ENCODE measurements at places on chromosomes 13 and 19. TPM values are rescaled to one million over a fixed set of nuclear protein-coding genes. Genes with fewer than 3 reads are reported as not detected.
A peak's percentile ranks its signal among the peaks of the same experiment; 100 is the strongest.

The ZNF583 gene
- 1.6 TPM for total RNA-seq

DNA sequence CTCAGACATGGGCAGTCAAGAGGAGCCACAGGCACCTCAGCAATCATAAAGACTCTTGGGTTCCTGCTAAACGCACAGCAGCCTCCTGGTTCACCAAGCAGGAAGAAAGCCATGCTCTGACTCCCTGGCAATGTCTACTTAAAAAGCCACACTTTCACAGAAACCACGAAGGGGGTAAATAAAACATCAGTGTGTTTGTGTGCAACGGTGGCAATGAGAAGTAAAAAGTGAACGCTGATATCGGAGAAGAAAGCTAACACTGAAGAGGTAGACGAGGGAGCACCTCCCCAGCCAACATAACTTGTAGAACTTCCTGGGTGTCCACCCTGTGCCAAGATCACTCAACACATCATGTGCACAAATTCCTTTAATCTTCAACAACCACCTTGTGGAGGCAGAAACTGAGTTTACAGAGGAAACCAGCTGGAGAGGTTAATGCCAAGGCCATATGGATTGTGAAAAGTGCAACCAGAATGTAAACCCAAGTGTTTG, 30.2 kb downstream of the HSPH1 start:
- no peak overlapping the region for H3K27ac ChIP-seq
- H3K36me3 ChIP-seq: peaks cover 35% of the 10 kb centered on the region
- peaks cover 42% of the 10 kb centered on the region for H3K4me1 ChIP-seq
- H3K4me3 ChIP-seq: no peak overlapping the region

DNA sequence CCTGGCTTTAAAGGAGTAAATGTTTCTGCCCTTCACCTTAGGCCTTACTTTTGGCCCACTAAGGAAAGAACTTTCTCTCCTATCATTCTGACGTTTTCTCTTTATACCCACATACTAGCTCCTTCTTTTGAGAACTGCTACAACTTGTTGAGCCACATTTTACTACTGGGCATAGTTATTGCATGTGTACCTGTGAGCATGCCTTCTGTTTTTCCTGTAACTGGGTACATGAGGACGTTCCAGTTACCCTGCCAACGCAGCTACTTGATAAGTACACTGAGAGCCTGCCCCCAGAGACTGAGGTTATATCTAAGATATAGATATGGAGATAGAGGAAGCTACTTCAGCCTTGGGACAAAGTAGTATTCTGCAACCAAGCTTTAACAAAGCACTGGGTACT, 3.5 kb downstream of the CCDC169 start:
- H3K4me1 ChIP-seq: peaks cover 8% of the 10 kb centered on the region
- peaks cover 33% of the 10 kb centered on the region for H3K27me3 ChIP-seq
- H3K36me3 ChIP-seq: no peaks in the 10 kb centered on the region
- no peak for DNase-seq

The OR4F17 gene
- total RNA-seq: not detected

The NECTIN2 gene
- 0.36 TPM for total RNA-seq

DNA sequence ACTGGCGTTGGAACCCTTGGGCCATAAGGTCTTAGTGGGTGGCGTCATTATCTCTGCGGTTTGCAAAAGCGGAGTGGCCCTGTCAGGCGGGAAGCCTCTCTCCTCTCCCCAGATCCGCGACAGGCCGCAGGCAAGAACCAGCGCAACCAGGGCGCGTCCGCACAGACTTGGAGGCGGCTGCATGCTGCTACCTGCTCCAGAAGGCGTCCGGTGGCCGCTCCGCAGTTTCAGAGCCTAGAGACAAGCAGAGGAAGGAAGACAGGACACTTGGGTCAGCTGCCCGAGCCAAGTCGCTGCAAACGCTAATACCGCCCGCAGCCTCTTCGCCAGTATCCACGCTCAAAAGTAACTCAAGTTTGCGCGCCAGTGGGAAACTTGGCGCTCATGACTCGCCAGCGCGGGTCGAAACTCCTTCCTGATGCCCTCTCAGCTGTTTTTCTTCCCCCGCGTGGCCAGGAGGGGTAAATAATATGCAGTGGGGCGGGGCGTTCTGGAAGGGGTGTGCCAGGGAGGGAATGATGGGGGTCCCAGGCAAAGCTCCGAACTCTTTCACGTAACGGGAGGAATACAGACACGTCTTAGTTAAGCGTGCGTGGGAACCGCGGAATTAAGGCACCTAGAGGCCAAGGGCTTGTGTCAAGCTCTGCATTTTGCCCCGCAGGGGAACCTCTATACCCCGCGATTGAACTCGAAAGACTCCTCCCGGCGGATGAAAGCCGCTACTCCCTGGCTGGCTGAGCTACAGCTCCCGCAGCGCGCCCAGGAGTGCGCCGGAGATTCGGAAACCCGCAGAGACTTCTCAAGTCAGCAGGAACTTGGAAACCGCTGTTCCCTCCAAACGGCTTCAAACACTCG, at the start of gene EDNRB:
TSS of gene EDNRB (minus strand) at position 441 of the 855 bp plus-strand sequence. CDS start at position 183, 258 bp downstream.
- no peak within 1 kb of the TSS for H3K27ac ChIP-seq
- peaks cover 5% of the 10 kb centered on the region for H3K4me1 ChIP-seq

GRCh38 chr13:49690133-49690994, 922 bp downstream of the EBPL start:
- DNase-seq: peak; percentile 21
- H3K27ac ChIP-seq: peak overlapping the region; percentile 53
- H3K27me3 ChIP-seq: no peaks in the 10 kb centered on the region
- peak overlapping the region; percentile 83 for H3K4me3 ChIP-seq

DNA sequence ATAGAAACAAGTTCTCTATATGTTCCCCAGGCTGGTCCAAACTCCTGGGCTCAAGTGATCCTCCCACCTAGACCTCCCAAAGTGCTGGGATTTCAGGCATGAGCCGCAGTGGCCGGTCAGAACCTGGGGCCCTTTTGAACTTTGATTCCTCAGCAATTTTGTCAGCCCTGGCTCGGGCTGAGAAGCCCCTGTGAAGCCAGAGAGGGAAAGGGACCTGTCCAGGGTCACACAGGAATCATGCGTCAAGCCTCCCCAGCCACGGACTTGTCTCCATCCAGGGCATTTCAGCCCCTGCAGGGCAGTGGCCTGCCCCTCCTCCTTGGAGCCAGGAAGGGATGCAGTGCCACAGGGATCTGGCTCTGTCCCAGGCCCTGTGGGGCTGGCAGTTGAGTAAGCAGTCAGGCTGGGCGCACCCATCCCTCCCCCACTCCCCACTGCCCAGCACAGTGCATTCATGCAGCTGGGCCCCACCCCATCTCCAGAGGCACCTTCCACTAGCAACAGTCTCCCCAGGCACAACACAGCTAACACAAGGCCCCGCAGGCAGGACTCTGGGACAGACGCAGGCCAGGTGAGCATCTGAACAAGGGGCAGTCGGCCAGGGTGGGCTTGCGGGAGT, at the start of gene CAPS:
TSS of gene CAPS (plus strand) at position 516 of the 619 bp plus-strand sequence. CDS start 153 bp downstream, outside the sequence.
- H3K27me3 ChIP-seq: no peaks in the 10 kb centered on the region
- no peak within 1 kb of the TSS for H3K4me3 ChIP-seq
- peaks cover 2% of the 10 kb centered on the region for H3K36me3 ChIP-seq
- no peak for DNase-seq
- no peaks in the 10 kb centered on the region for H3K4me1 ChIP-seq

GRCh38 chr13:94335761-94336526, 143.5 kb downstream of the DCT start:
- H3K36me3 ChIP-seq: no peaks in the 10 kb centered on the region
- H3K4me1 ChIP-seq: peaks cover 5% of the 10 kb centered on the region
- no peak for DNase-seq
- H3K27ac ChIP-seq: no peak overlapping the region
- H3K4me3 ChIP-seq: no peak overlapping the region

GRCh38 chr19:58558066-58558622, at the start of gene UBE2M:
TSS of gene UBE2M (minus strand) at chr19:58558611. CDS start at chr19:58558381, 230 bp downstream.
- H3K4me3 ChIP-seq: peak within 1 kb of the TSS; percentile 98
- no peaks in the 10 kb centered on the region for H3K27me3 ChIP-seq
- H3K27ac ChIP-seq: peak within 1 kb of the TSS; percentile 100
- peaks cover 50% of the 10 kb centered on the region for H3K4me1 ChIP-seq
- DNase-seq: peak; percentile 78
- peaks cover 54% of the 10 kb centered on the region for H3K36me3 ChIP-seq

The IZUMO2 gene
- not detected for total RNA-seq

DNA sequence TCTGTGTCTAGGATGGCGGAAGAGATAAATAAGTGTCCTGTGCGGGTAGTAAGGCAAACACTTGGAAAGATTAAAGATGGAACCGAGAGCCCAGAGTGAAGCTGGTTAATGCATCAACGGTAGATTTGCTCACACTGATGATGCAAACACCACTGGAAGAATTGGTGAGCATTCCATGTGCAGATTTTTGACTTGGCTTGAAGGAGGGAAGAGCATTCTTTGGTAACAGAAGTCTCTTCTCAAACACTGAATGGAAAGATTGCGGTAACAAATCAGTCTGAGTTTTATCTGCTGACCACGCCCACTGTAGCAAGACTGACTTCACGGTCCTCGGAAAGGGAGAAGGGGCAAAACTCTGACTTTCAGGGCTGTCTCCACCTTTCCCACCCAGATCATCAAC, 112.5 kb downstream of the COL4A1 start:
- no peak overlapping the region for H3K4me3 ChIP-seq
- no peak overlapping the region for H3K27ac ChIP-seq
- H3K4me1 ChIP-seq: no peaks in the 10 kb centered on the region
- DNase-seq: no peak
- H3K27me3 ChIP-seq: peaks cover 12% of the 10 kb centered on the region

DNA sequence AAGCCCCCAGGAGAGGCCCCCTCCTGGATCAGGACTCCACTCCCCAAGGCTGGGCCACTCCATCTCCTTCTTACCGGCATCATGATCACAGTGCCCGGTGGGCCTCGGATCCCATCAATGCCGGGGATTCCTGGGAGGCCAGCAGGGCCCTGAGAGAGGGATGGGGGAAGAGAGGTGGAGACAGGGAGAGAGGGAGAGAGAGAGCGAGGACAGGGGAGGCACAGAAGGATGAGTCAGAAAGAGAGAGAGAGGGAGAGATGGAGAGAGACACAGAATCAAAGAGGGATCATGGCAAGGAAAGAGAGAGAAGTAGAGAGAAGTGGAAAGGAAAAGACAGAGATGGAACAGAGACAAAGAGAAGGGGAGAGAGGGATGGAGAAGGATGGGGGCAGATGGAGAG, 13.8 kb downstream of the COL5A3 start:
- H3K27me3 ChIP-seq: peaks cover 12% of the 10 kb centered on the region
- H3K27ac ChIP-seq: no peak overlapping the region
- H3K36me3 ChIP-seq: no peaks in the 10 kb centered on the region
- no peak for DNase-seq
- H3K4me3 ChIP-seq: no peak overlapping the region

The GARIN5A gene
- total RNA-seq: 1.5 TPM

The TJP3 gene
- 0.69 TPM for total RNA-seq

The CEACAM19 gene
- total RNA-seq: 0.63 TPM

- no peak overlapping the region for H3K4me3 ChIP-seq
- H3K27me3 ChIP-seq: peaks cover 2% of the 10 kb centered on the region
- DNase-seq: no peak
- H3K36me3 ChIP-seq: no peaks in the 10 kb centered on the region
- no peak overlapping the region for H3K27ac ChIP-seq
- H3K4me1 ChIP-seq: no peaks in the 10 kb centered on the region
These were observed 56.4 kb upstream of the MBNL2 start for GRCh38 chr13:97165502-97166425.

The CD79A gene
- 19.3 TPM for total RNA-seq

DNA sequence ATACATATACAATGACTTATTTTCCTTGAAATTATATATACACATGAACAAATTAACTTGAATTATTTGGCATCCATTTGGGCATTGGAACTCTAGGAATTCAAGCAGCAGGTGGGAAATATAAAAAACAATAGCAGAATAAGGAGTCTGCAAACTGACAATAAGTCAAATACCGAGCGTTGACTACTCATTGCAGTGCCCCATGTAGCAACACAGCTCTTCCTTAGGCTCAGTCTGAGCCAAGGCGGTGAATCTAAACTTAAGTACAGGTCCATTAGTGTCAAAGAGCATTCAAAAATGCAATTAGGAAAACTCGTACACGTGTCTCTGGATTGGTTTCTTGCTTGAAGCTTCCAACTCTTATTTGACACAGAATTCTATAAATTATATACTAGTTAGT, 462.5 kb upstream of the KLF12 start:
- DNase-seq: no peak
- H3K27ac ChIP-seq: no peak overlapping the region
- H3K27me3 ChIP-seq: peaks cover 4% of the 10 kb centered on the region
- H3K4me3 ChIP-seq: no peak overlapping the region
- H3K36me3 ChIP-seq: no peaks in the 10 kb centered on the region

The PTPRS gene
- 2.6 TPM for total RNA-seq

- H3K36me3 ChIP-seq: no peaks in the 10 kb centered on the region
- no peak for DNase-seq
- no peak overlapping the region for H3K4me3 ChIP-seq
- peaks cover 8% of the 10 kb centered on the region for H3K4me1 ChIP-seq
These were observed 169.9 kb downstream of the USP12 start for GRCh38 chr13:27001705-27002104.

DNA sequence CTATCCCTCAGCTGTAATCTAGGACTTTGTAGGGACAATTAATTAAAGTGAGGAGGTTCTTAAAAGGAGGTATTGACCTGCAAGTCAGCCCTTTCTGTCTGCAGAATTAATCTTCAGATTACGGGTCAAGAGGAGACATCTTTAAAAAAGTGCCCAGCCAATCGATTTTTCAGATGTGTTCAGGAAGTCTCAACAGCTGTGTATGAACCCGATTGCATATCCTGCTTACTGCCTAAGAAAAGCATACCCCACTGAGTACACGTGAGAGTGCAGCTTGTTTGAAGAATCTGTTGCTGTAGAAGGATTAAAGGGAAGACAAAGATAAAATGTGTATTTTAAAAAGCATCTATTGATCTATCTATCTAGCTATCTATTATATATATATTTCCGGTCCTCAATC, 1194.5 kb downstream of the UQCRFS1 start:
- no peaks in the 10 kb centered on the region for H3K36me3 ChIP-seq
- H3K27ac ChIP-seq: no peak overlapping the region
- no peak overlapping the region for H3K4me3 ChIP-seq
- no peaks in the 10 kb centered on the region for H3K27me3 ChIP-seq
- DNase-seq: no peak

- DNase-seq: no peak
- H3K4me3 ChIP-seq: no peak overlapping the region
- H3K27ac ChIP-seq: no peak overlapping the region
These were observed 21.7 kb downstream of the GNG7 start for GRCh38 chr19:2680808-2681207.

The SPRED3 gene
- total RNA-seq: 0.69 TPM

The DKKL1 gene
- not detected for total RNA-seq

GRCh38 chr19:924553-925086, 1.2 kb upstream of the ARID3A start:
- DNase-seq: peak; percentile 81
- H3K4me3 ChIP-seq: peak overlapping the region; percentile 73
- H3K27ac ChIP-seq: no peak overlapping the region
- H3K4me1 ChIP-seq: peaks cover 21% of the 10 kb centered on the region
- H3K27me3 ChIP-seq: no peaks in the 10 kb centered on the region
- peaks cover 3% of the 10 kb centered on the region for H3K36me3 ChIP-seq

DNA sequence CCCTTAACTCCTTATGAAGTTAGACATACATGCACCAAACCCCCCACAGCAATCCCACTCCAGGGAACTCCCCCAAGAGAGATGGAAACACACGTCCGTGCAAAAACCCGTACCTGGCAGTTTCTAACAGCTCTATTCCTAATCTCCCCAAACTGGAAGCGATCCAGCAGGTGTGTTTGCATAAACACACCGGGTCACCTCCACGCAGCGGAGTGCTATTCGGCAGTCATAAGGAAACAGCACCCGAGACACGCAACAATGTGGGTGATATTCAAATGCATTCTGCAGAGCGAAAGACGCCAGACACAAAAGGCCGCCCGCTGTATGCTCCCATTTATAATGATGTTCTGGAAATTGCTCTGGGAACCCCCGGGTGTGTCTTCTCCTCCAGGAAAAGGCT, 6.8 kb upstream of the ZNRF4 start:
- no peak overlapping the region for H3K27ac ChIP-seq
- peaks cover 4% of the 10 kb centered on the region for H3K4me1 ChIP-seq
- DNase-seq: no peak
- H3K36me3 ChIP-seq: no peaks in the 10 kb centered on the region

The UGGT2 gene
- total RNA-seq: not detected

The RNF126 gene
- 101 TPM for total RNA-seq
